HAP-1 (cell line): ENCODE measurements at places on chromosomes 11 and 22.

- DNase-seq: no peak
Observed at GRCh38 chr22:48729499-48730171, 1098.0 kb downstream of the BRD1 start.

- DNase-seq: no peak
Observed at GRCh38 chr22:47612311-47612910, 850.0 kb downstream of the TBC1D22A start.

GRCh38 chr22:35128637-35129036 lies 62.7 kb downstream of the ISX start:
- DNase-seq: no peak

DNA sequence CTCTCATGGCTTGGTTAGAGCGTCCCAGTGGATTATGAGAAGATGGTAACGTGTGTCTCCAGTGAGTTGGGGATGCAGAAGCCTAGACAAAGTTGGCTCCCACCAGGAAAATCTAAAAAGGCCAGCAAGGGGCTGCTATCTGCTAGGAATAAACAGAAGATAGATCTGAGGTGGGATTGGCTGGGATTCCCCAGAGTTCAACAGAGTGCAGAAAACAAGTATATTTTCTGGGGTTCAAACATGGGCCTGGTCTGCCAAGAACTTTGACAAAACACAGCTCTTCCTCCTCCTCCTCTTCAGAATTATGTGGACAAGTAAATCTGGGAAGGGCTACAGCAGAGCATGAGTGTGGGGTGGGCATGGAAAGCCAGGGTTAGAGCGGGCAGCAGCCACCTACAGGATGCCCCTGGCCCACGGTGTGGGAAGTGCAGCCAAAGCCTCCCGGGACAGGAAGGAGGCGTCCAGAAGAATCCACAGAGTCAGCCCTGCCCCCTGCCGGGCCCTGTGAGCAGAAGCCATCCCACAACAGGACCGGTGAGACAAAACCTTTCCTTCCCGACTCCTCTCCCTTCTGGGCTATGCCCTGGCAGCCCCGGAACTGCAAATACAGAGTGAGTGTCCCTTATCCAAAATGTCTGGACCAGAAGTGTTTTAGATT lies 67.1 kb downstream of the CD82 start:
- peak; percentile 31 for DNase-seq

DNA sequence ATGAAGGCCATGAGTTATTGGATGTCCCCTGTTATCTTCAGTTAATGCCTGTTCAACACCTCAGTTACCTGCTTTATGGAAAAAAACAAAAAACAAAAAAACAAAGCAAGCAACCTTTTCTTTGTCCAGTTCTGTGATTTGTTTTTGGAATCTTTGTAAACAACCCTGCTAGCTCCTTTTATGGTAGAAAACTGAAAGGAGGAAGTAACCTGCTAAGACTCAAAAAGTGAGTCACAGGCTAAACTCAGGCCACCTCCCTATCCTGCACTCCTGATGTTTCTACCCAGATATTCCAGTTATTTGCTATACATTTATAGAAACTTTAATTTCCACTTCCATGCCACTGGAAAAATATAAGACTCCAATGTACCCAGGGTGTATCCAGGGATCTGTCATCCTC lies 20.6 kb upstream of the TLCD5 start:
- DNase-seq: no peak

DNA sequence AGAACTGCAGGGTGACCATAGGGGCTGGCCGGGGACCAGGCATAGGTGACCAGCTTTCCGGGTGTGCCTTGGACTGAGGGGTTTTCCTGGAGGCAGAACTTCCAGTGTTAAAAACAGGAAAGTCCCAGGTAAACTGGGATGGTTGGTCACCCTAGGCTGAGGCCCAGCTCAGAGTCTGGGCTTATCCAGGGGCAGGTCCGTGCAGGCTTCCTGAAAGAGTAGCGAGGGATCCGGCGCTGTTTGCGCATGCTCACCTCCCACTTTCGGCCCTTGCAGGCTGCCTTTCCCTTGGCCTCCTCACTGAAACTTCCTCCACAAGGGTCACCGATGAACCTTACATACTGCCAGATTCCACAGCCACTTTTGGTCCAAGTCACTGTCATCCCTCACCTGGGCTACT lies 119.8 kb upstream of the PLET1 start:
- no peak for DNase-seq

- no peak for DNase-seq
Observed at GRCh38 chr22:31926969-31927368, 17.4 kb upstream of the YWHAH start.

DNA sequence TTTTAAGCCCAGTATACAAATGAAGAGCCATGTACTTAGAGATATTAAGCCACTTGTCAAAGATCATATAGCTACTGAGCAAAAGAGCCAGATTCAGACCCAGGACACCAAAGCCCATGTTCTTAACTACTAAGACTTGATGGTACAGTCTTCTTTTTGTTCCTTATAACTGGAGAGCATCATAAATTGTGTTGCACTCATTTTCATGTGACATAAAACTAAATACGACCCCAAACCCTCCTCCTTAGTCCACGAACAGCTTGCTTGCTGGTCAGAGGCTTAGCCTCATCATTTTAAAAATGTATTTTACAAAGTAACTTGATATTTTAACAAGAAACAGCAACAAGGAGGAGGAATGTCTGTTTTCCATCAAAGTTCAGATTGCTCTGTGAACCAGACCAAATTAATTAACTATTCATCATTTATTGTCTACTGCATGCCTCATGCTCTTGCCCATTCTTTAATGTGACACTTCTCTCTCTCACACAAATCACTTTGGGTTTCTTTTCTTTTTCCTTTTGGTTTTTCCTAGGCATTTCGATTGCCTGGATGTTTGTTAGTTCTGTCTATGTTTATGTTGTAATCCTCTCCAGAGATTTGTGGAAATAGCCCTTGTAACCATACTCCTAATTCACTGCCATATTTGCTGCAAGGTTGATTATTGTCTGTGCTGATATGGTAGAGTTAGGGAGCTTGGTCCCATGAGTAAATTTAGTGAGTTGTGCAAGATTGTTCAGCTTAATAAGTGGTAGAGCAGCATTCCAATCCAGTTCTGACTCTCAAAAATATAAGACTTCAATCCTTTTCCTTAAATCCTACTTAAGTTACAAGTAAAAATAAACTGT lies 8.4 kb upstream of the ARHGAP20 start:
- no peak for DNase-seq

- no peak for DNase-seq
Observed at GRCh38 chr22:23836281-23836680, 2.5 kb downstream of the DERL3 start.

DNA sequence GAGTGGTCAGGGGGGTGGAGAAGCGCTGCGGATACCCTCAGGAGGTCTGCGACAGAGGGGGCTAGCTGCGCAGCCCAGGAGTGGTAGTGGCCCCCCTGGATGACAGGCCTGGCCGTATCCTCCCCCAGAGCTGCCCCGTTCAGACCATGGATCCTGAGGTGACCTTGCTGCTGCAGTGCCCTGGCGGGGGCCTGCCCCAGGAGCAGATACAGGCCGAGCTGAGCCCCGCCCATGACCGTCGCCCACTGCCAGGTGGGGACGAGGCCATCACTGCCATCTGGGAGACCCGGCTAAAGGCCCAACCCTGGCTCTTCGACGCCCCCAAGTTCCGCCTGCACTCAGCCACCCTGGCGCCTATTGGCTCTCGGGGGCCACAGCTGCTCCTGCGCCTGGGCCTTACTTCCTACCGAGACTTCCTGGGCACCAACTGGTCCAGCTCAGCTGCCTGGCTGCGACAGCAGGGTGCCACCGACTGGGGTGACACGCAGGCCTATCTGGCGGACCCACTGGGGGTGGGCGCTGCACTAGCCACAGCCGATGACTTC lies 505 bp downstream of the NUDT22 start:
- DNase-seq: no peak

DNA sequence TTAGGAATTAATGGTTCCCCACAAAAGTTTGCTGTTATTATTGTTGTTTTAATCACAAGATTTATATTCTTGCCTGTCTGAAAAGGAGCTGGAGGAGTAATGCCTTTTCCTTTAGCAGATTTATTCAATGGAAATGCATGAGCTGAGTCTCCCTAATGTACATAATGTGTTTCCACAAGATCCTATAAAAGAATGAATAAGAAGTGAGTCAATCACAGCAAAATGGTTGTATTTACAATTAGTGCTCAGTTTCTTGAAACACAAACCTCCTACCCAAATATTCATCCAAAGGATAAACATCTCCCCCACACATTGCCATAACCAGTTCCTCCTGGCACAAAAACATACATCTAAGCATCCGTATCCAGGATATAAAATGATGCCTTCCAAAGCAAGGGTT lies 33.3 kb downstream of the ME3 start:
- DNase-seq: no peak

- DNase-seq: peak; percentile 1
Observed at GRCh38 chr11:117851106-117851505, 25.4 kb downstream of the FXYD6 start.

- DNase-seq: no peak
Observed at GRCh38 chr22:50308986-50309600, 1.6 kb upstream of the PLXNB2 start.

- no peak for DNase-seq
Observed at GRCh38 chr22:46934746-46935491, 172.5 kb downstream of the TBC1D22A start.

DNA sequence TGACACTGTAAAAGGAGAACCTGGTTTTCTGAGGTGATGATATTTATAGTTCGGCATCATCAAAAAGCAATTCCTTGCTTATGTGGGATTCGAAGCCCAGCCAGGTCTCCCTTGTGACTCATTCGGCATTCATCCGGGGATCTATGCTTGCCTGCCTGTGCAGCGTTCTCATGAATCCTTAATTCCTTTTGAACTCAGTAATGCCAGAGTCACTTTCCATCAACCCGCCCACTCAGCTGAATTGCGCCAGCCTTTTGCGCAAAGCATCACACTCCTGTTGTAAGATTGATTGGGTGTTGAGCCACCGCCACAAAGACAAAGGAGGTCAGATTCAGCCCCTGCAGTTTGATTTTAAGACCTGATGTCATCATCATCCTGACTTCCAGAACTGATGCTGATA lies 128.6 kb downstream of the SLC17A6 start:
- DNase-seq: no peak

GRCh38 chr11:97794876-97795275 lies 1225.9 kb upstream of the CNTN5 start:
- no peak for DNase-seq

- no peak for DNase-seq
Observed at GRCh38 chr22:24883432-24883831, 63.1 kb downstream of the LHFPL7 start.

- no peak for DNase-seq
Observed at GRCh38 chr11:100741866-100742625, 55.0 kb downstream of the ARHGAP42 start.

GRCh38 chr22:32532820-32533128 lies 58.2 kb downstream of the FBXO7 start:
- no peak for DNase-seq

GRCh38 chr11:92702037-92702804 lies 267.2 kb upstream of the MTNR1B start:
- no peak for DNase-seq

GRCh38 chr11:78190374-78190773 lies 1.7 kb downstream of the USP35 start:
- DNase-seq: no peak

DNA sequence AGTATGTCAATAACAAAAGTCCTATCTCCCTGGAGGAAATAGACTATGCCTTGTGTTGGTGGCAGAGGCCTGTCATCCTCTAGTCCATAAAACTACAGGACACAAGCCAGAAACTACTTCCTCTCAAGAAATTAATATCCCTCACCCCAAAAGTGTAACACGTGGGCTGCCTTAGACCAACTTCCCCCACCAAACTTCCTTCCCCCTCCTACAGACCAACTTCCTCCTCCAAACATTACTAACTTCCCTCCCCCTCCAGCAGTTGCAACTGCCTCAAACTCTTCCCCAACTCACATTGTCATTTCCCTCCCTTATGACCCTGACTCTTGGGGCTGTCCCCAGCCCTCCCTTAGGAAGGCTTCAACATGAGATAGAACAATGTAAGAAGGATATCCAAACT lies 6.3 kb downstream of the OR52K2 start:
- DNase-seq: no peak

DNA sequence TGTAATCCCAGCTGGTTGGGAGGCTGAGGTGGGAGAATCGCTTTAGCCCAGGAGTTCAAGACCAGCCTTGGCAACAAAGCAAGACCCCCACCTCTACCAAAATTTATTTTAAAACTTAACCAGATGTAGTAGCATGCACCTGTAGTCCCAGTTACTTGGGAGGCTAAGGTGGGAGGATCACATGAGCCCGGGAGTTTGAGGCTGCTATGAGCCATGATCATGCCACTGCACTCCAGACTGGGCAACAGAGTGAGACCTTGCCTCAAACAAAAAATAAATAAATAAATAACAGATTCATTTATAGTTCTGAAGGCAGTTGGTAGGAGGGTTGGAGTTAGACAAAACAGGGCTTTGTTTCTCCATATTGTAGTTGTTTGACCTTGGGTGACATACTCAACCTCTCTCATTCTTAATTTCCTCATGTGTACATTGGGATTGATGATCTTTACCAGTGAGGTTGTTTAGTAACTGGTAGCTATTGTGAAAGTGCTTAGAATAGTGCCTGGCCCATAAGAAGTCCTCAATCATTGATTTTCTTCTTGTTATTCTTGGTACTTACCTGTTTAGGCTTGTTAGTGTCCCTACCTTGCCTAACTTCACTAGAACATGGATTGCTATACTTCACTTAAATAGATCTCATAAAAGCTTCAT lies 79.1 kb downstream of the EMSY start:
- no peak for DNase-seq

- DNase-seq: no peak
Observed at GRCh38 chr11:71486320-71486719, 33.3 kb downstream of the NADSYN1 start.

- peak; percentile 68 for DNase-seq
Observed at GRCh38 chr11:66347425-66348276, at the start of gene B4GAT1. Gene B4GAT1, minus strand, starts transcription at chr11:66347629. Its CDS starts 84 bp downstream, at chr11:66347545.

GRCh38 chr11:44190883-44191230 lies 95.4 kb downstream of the EXT2 start:
- peak; percentile 16 for DNase-seq

- DNase-seq: no peak
Observed at GRCh38 chr11:114322934-114323333, 26.7 kb downstream of the NNMT start.

DNA sequence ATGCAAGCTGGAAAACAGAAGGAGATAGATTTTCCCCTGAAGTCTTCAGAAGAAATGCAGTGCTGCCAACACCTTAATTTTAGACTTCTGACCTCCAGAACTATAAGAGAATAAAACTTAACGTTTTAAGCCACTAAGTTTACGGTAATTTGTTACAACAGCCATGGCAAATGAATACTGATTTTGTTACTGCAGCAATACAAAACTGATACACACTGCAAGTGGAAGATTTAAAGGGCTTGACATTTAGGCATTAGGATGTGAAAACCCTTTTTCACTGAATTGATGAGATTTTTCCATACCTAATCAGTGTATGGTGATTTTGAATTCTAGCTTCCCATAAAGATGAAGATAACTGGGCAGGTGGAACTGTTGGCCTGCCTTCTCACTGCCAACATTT lies 22.1 kb upstream of the LMO2 start:
- DNase-seq: no peak

GRCh38 chr11:16774936-16775613 lies 36.6 kb downstream of the C11orf58 start:
- DNase-seq: no peak

- no peak for DNase-seq
Observed at GRCh38 chr11:95443386-95443785, 212.4 kb upstream of the SESN3 start.
